Chondrocyte (in vitro differentiated cells): ENCODE measurements at places on chromosomes 1 and 21. TPM values are rescaled to one million over a fixed set of nuclear protein-coding genes. Genes with fewer than 3 reads are reported as not detected.

Gene IGSF21
- total RNA-seq: not detected in 3 replicates

Gene PBX1
- total RNA-seq: 21.5 to 38.0 TPM (median 23.0 TPM) in 3 replicates

Gene KRTAP13-2
- total RNA-seq: not detected in 3 replicates

Gene GUCA2B
- not detected in 3 replicates for total RNA-seq

Gene DCST2
- total RNA-seq: 0.30 to 0.36 TPM (median 0.36 TPM) in 3 replicates

Gene KCND3
- 0.77 to 3.6 TPM (median 0.99 TPM) in 3 replicates for total RNA-seq

Gene DISP1
- total RNA-seq: 4.7 to 5.9 TPM (median 5.6 TPM) in 3 replicates

Gene ATP1A2
- total RNA-seq: 1.3 to 3.9 TPM (median 2.9 TPM) in 3 replicates

Gene SLAMF9
- total RNA-seq: not detected in 3 replicates

Gene ARTN
- total RNA-seq: 0.50 to 1.6 TPM (median 0.69 TPM) in 3 replicates

Gene CRYAA
- total RNA-seq: not detected in 3 replicates

Gene SMCP
- not detected in 3 replicates for total RNA-seq

Gene CDC42
- 250 to 272 TPM (median 259 TPM) in 3 replicates for total RNA-seq

Gene ACTN2
- total RNA-seq: 0.28 to 0.47 TPM in 2 of 3 replicates, not detected in the other
